ENCODE measurements at places on chromosomes 7 and 10. TPM values are rescaled to one million over a fixed set of nuclear protein-coding genes. Genes with fewer than 3 reads are reported as not detected.

DNA sequence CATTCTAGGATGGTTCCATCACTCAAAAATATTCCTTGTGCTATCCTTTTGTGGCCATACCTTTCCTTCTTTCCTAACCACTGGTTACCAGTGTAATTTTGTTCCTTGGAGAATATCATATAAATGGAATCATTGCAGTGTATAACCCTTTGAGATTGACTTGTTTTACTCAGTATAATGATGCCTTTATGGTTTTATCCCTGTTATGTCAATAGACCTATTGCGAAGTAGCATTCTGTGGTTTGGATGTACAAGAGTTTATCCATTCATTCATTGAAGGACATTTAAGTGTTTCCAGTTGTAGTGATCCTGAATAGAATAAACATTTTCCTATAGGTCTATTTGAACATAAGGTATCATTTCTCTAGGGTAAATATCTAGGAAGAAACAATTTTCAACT is 54.2 kb downstream of the RBM33 start:
- no peak for DNase-seq

The CLRN3 gene
- polyA plus RNA-seq: 18.9 TPM

DNA sequence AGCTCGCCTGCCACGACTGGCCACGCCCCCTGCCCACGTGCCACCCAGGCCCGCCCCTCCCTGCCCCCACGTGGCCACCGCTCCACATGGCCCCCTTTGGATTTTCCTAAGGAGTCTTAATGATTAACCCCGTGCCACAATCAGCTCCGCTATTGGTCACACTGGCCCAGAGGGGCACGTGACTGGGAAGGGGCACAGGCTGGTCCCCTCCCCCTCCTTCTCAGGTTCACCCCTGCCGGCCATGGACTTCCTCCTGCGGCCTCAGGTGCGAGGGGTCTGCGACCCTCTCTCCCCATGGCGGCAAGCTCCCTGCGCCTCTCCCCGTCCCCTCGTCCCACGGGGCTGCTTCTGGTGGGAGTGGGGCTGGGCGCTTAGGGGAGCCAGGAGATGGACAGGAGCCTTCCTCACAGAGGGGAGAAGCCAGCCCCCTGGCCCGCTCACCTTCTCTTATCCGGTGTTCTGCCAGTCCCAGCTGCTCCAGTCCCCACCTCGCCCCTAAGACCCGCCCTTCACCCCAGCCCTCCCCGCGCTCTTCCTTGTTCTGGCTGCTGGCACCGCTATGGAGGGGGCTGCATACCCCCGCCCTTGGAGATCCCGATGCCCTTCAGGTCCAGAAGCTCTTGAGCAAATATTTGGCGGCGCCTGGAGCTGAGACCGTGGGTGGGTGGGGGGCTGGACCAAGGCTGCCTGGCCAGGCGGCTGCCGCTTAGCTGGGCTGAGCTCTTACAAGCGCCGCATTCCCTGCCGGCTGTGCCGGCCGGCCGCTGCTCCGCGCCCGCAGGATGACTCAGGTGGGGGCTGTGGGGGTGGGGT is 3.2 kb downstream of the SLC4A2 start:
- DNase-seq: no peak

DNA sequence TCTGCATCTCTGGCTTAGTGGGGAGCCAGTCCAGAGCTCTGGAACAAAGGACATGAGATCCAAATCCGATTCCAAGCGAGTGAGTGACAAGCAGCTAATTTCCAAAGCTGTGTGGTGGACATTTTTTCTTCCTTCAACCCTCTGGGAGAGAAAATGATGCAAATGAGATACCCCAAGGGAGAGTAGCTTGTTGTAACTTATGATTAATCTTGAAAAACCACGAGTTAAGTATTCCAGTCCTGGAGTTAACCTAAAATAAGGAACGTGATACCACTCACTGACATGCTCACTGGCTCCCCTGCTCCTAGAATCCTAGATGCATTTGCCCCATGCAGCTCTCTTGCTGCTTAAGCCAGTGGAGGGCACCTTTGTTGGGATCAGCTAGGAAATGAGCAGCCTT is 116.0 kb upstream of the HABP2 start:
- no peak for DNase-seq

DNA sequence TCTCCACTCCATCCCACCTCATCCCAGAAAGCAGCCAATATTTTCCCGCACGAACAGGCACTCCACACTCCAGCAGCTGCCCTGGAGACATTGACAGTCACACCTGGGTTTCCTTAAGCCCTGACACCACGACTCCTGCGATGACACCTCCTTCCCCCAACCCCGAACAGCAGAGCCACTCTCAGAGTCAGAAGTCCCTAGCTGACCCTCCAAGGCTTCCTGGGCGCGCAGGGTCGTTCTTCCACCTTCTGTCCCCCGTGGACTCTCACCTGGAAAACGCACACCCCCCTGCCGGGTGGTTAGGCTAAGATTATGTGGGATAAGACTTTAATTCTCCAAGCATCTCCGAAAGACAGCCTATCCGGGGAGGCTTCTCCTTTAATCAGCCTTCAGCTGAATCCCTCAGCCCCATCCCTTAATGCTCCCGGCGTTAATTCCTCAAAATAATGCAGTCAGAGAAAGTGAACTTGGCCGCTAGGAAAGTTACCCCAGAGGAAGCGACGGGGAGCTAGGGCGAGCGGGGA is 1.1 kb downstream of the DENND11 start:
- DNase-seq: no peak

The RELN gene
- polyA plus RNA-seq: 20.0 TPM

The PIK3CG gene
- polyA plus RNA-seq: 2.3 TPM

The HOGA1 gene
- 63.1 TPM for polyA plus RNA-seq

DNA sequence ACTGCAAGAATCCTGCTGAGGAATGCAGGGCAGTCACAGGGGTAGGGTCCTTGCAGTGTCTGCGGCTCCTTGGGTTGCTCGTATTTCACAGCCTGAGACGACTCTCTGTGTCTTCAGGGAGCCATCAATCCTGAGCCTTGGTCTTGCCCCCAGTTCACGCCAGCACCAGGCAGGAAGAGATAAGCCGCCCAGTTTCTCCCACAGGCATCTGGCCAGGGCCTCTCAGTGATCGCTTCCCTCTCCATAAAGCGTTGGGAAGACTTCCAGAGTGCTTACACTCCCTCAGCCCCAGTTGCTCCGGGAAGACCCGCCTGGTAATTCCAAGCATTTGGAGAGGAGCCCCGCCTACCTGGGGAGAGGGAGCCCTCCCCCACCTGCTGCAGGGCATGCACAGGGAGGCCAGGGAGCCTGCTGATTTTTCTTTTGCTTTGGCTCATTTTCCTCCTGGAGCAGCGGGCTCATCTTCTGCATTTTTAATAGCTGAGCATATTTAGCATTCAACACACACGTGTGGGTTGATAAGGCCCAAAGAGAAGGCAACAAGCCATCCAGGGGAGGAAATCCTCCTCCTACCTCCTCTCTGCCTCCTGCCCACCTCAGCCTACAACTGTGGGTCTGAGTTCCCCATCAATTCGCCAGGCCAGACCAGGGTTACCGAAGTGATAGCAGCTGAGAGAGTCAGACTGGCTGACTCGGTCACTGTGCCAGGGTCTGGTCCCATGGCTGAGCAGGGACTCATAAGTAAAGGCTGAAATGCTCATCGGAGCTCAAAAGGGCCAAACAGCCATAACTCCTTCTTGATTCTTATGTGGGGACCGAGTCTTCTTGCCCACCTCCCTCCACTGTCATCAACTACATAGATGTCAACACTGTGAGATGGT is 74.4 kb upstream of the EFCAB10 start:
- DNase-seq: no peak

- DNase-seq: no peak
Observed at GRCh38 chr7:44971902-44972441, 6.8 kb downstream of the MYO1G start.

- no peak for DNase-seq
Observed at GRCh38 chr7:72163271-72163670, 248.9 kb downstream of the CALN1 start.

- DNase-seq: peak; percentile 59
Observed at GRCh38 chr7:9017286-9017685, 583.9 kb downstream of the NXPH1 start.

DNA sequence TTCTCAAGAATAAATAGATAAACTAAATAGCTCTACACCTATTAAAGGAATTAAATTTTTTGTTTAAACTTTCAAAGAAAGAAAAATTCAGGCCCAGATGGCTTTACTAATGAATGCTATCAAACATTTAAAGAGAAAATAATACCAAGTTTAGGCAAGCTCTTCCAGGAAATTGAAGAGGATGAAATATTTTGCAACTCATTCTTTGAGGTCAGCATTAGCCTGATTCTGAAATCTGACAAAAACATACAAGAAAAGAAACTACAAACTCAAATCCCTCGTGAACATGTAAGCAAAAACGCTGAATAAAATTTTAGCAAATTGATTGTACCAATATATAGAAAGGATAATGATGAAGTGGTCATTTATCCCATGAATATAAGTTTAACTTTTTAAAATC is 93.4 kb downstream of the RTKN2 start:
- no peak for DNase-seq

- no peak for DNase-seq
Observed at GRCh38 chr7:142450695-142451094, 192.8 kb upstream of the PRSS58 start.

DNA sequence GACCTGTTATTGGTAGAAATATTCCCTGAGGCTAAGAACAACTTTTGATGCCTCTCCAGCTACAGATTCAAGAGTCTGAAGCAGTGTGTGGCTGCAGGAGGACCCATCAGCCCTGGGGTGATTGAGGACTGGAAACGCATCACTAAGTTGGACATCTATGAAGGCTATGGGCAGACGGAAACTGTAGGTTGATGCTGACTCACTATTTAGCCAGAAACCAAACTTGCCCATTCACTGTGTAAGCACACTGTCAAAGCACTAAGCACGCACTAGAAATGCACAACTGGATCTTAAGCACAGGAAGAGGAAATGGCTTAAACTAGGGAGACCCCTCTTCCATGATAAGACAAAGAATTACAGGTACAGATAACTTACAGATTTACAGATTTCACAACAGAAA is 20.8 kb downstream of the ACSM6 start:
- no peak for DNase-seq

GRCh38 chr7:85186083-85186520 is 754 bp downstream of the SEMA3D start:
- DNase-seq: no peak

DNA sequence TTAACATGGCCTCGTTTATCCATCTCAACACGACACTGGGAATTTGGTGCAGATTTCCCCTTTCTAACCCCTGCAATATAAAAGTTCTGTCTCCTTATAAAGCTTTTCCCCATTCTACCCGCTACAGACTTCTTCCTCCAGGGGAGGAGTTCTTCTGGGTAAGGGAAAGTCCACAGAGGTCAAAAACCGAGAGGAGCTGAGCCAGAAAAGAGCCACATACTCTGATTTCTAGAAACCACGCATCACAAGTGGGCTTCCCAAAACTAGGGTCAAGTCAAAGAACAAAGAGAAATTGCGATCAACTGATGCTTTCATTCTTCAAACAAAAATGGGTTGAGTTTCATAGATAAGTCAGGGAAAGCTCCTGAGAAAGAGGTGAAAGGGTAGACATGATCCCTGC is 6.8 kb downstream of the IL6 start:
- no peak for DNase-seq

- no peak for DNase-seq
Observed at GRCh38 chr7:8064828-8065227, 96.2 kb downstream of the GLCCI1 start.

- no peak for DNase-seq
Observed at GRCh38 chr10:94423627-94424026, 21.3 kb downstream of the TBC1D12 start.

- no peak for DNase-seq
Observed at GRCh38 chr7:55083206-55083605, 64.4 kb downstream of the EGFR start.

The PSD gene
- polyA plus RNA-seq: 11.6 TPM

The MYH16 gene
- polyA plus RNA-seq: not detected

- DNase-seq: no peak
Observed at GRCh38 chr7:129072479-129073011, 17.6 kb upstream of the TNPO3 start.

- DNase-seq: no peak
Observed at GRCh38 chr7:17402628-17403278, 104.3 kb downstream of the AHR start.

The BAMBI gene
- polyA plus RNA-seq: 44.4 TPM

The WDFY4 gene
- 1.5 TPM for polyA plus RNA-seq

The AMPH gene
- polyA plus RNA-seq: 14.8 TPM

DNA sequence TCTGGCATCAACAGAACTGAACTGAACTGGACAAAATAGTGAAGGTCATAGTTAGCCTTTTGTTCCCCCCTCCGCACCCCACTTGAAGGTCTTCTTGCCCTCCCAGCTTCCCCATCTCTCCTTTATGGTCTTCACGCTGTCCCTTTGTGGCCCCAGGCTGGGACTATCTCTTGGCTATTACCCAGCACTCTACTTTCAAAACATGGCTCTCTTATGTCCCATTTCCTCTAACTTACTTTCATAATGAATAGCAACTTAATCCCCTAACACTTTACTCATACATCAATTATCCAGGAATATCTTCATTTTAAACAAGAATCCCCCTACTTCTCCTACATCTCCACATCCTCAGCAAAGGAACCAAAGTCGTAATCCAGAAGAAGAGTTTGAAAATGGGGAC is 135.3 kb upstream of the ITGB1 start:
- DNase-seq: no peak

GRCh38 chr10:102452672-102453340 is 1.5 kb upstream of the C10orf95 start:
- no peak for DNase-seq

- DNase-seq: no peak
Observed at GRCh38 chr7:25522727-25523126, 294.4 kb upstream of the NPVF start.

DNA sequence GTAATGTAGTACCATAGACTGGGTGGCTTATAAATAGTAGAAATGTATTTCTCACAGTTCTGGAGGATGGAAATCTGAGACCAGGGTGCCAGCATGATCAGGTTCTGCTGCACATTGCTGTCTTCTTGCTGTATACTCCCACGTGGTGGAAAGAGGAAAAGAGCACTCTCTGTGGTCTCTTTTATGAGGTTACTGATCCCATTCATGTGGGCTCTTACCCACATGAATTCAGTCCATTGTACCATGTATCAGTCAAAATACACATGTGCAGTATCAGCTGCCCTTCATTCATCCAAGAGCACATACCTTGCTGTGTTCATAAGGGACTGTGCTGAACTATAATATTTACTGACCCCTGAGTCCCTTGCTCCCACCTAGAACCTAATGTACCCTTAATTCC is 17.1 kb downstream of the PNLIPRP2 start:
- DNase-seq: no peak

The RPEL1 gene
- not detected for polyA plus RNA-seq

- no peak for DNase-seq
Observed at GRCh38 chr7:40220421-40220911, 85.7 kb downstream of the SUGCT start.

The NPY gene
- polyA plus RNA-seq: 0.44 TPM

All from left renal cortex interstitium (tissue), 4 donors.